ENCODE measurements at places on chromosomes 7 and 10.
A peak's percentile ranks its signal among the peaks of the same experiment; 100 is the strongest.

DNA sequence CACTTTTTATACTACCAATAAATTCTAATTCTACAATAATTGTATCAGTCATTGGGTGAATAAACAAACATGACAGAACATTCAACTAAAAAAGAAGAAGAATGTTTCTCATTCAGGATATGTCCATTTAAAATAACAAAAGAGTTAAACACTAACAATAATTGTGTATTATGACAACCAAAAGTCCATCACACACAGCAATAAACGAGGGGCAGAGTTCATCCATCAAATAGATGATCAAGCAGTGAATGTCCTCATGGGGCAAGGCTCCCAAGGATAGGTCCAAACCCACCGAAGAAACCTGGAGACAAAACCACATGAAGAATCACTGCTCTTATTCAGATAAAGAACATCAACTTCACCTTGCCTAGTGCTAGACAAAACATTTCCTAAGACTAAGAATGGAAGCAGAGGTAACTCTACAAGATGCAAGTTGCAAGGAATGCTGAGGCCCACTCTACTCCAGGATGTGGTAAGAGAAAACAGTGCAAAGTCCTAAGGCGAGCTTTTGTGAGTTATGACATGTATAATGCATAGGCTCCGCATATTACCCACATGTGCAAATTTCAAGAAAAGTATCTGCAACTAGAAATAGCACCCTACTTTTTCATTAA, 115.1 kb downstream of the PARD3 start:
- DNase-seq: no peak

GRCh38 chr7:54841772-54842697, 83.0 kb upstream of the SEC61G start:
- DNase-seq: no peak

DNA sequence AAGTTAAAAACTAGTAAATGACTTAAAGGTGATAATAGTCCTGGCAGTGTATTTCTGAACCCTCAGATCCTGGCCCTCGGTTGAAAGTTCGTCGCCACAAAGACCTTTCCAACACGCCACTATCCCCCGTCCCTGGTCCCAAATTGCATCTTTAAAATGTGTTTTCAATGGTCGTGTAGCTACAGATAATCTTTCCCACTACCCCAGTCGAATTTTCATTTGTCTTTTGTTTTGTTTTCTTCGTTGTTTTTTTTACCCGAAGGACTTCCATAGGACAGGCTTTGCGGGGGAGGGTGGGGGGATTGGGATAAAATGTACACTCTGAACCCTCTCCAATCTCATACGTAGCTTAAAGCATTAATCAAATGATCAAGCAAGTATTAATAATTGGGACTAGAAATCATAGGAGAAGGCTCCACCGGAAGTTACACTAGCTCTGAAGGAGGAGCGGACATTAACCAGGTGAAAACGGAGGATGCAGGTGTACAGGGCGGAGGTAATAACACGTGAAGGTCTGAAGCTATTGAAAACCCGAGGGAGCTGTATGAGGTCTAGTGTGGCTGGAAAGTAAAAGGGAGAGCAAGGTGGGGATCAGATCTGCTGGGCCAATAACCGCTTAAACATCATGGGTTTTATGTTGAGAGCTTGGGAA, 32.8 kb upstream of the PHF14 start:
- no peak for DNase-seq

GRCh38 chr10:35091994-35092790, 2.1 kb upstream of the CUL2 start:
- no peak for DNase-seq

GRCh38 chr7:131097662-131098376, 229.9 kb upstream of the MKLN1 start:
- no peak for DNase-seq

GRCh38 chr10:131928248-131929095, 27.7 kb downstream of the PPP2R2D start:
- DNase-seq: no peak

DNA sequence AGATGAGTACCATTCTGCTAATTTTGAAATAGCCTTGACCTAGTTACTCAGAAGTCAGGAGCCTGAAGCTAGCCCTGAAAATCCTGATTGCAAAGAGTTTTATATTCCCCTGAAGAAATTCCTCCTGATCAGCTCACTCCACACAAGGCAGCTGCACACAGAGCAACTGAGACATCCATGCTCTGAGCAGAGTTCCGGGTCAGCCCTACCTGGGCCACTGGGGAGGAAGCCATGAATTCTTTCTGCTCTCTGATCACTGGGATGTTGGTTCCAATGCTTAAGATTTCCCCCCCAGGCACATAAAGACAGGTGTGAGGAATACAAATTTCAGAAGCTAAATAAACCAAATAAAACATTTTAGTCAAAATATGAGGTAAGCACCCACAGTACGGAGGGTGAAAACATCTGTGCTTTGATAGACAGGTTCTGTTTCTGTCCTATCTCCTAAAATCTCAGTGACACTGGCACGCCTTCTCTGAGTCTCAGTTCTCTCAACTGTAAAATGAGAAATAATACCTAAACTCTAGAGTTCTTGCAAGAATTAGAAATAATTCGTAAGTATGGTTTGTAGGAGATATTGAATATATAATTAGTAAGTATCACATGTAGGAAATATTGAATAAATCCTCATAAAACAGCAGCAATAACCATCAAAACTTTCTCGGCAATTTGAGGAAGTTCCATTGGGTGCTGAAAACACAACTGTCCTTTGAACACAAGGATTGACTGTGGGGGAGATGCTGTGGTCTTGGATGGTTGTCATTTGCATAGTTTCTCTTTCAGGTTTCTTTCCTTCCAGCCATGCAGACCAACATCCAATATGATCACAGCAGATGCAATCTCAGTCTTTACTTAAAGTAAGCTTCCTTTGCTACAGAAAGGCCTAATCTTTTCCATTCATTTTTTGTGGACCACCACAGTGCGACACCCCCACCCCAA, 133.0 kb upstream of the TNS3 start:
- DNase-seq: no peak

- DNase-seq: no peak
Measured at GRCh38 chr7:117230276-117231046, 92.4 kb downstream of the WNT2 start.

- DNase-seq: no peak
Measured at GRCh38 chr7:116653204-116653603, 18.8 kb upstream of the MET start.

GRCh38 chr10:129972145-129972965, 8.3 kb upstream of the EBF3 start:
- peak; percentile 57 for DNase-seq

- DNase-seq: no peak
Measured at GRCh38 chr10:82572744-82573143, 697.8 kb downstream of the NRG3 start.
